ENCODE measurements at places on chromosomes 12 and 14.

DNA sequence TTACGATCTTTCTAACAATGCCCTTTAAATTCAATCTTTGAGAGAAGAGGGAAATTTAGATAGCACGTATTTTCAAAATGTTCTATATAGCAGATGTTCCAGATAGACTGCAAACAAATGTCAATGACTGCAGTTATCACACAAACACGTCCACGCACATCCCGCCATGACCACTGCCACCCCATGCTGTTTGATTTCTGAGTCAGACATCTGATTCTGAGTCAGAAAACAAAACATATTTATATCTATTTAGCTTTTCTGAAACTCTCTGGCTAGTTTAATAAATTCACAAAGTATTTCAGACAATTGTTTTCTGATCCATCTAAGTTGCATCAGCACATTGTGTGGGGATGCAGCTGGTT, 105.9 kb upstream of the BCAT1 start:
- peak; percentile 11 for DNase-seq

DNA sequence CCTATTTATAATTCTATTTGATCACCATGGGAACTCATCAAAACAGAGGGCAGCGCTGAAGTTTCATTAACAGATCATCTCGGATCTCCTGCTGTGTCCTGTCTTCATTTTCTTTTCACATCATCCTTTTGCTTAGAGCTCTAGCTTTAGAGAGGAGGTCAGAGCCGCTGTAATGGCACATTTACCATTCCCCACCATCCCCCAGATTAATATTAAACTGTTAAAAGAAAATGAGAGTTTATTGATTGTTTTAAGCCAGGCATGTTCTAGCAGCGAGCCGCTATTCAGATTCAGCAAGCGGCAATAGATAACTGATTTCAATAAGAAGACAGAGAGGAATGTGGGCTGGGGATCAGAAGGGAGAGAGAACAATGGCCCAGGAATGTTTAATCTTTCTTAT, 308.8 kb downstream of the EGLN3 start:
- DNase-seq: no peak

GRCh38 chr12:16603260-16603915, 2.6 kb downstream of the LMO3 start:
- DNase-seq: no peak

GRCh38 chr12:67590149-67590790, 58.3 kb upstream of the DYRK2 start:
- DNase-seq: no peak

DNA sequence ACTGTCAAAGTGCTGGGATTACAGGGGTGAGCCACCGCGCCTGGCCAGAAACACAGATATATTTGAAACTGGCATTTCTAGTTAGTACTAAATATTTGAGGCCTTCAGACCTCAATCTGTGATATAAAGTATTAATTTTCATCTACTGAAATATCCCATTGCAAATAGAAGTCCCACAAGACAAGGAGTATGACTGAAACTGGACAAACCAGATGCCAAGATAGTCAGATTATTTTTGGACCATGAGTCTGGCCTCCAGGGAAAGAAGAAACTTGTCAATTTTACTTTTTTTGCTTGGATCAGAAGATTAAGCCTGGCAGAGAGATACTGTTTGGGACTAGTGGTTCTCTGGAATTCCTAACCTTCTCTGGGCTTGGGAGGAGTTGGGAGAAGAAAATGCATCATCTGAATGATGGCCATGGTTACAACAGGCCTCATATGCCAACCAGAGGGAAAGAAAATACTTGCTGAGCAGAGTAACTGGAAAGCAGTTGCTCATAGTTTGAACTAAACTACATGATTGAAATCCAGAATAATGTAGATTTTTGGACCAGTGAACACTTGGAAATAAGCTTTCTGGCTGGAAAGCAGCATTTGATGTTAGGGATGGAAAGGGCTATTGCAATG, 2.9 kb upstream of the SMOC1 start:
- no peak for DNase-seq

GRCh38 chr14:44756554-44756953, 205.2 kb downstream of the KLHL28 start:
- no peak for DNase-seq

DNA sequence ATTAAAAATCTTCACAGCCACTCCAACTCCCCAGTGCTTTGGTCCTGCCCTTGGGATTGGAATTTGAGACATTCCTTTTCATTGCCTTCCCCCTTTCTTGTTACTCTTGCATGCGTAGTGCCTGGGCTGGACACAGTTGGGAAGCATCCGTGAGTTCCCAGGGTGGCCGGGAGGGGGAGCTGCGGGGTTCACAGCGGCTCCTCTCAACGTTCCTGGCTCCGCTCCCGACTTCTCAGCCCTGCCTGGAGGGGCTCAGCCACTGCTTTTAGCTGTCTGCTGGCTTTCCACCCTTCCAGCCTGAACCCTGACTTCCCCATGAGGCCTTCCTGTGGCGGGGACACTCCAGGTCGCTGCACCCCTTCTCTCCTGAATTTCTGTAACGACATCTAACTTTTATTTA, 3.2 kb downstream of the TEX52 start:
- DNase-seq: no peak

Data from activated CD4-positive, CD25-positive, alpha-beta regulatory T cell (primary cell).